Placental pericyte (primary cell): ENCODE measurements at places on chromosomes 4 and X. TPM values are rescaled to one million over a fixed set of nuclear protein-coding genes. Genes with fewer than 3 reads are reported as not detected.

The AMER1 gene
- total RNA-seq: 1.5 and 2.3 TPM in 2 replicates

The APOOL gene
- total RNA-seq: 8.5 and 10.7 TPM in 2 replicates

The HTN3 gene
- total RNA-seq: not detected in 2 replicates

The C4orf50 gene
- total RNA-seq: not detected in 2 replicates

The AGTR2 gene
- not detected in 2 replicates for total RNA-seq

The PTPN13 gene
- 46.8 and 59.6 TPM in 2 replicates for total RNA-seq

The LRPAP1 gene
- total RNA-seq: 64.6 and 136 TPM in 2 replicates

The MAGEA10 gene
- total RNA-seq: not detected in 2 replicates

The AFF2 gene
- 0.66 and 0.72 TPM in 2 replicates for total RNA-seq

The P2RY10 gene
- not detected in 2 replicates for total RNA-seq

The NEIL3 gene
- total RNA-seq: 2.6 and 14.6 TPM in 2 replicates

The VCX3A gene
- total RNA-seq: not detected in 2 replicates

The SLC4A4 gene
- 10.1 and 22.0 TPM in 2 replicates for total RNA-seq

The MTNR1A gene
- total RNA-seq: 0.14 TPM in 1 of 2 replicates, not detected in the other

The MYOZ2 gene
- total RNA-seq: 0.29 and 0.66 TPM in 2 replicates

The SUV39H1 gene
- 4.2 and 20.0 TPM in 2 replicates for total RNA-seq

The XG gene
- total RNA-seq: 0.57 and 0.88 TPM in 2 replicates

The KDM6A gene
- total RNA-seq: 24.2 and 30.2 TPM in 2 replicates

The SAGE1 gene
- total RNA-seq: not detected in 2 replicates

The TADA2B gene
- total RNA-seq: 15.2 and 16.2 TPM in 2 replicates

The ZNF157 gene
- total RNA-seq: under 0.01 TPM in 1 of 2 replicates, not detected in the other

The CPZ gene
- total RNA-seq: 1.6 and 50.3 TPM in 2 replicates

The SUPT20HL1 gene
- 0.14 TPM in 1 of 2 replicates, not detected in the other for total RNA-seq

The RS1 gene
- not detected in 2 replicates for total RNA-seq

The AVPR2 gene
- not detected in 2 replicates for total RNA-seq

The DRP2 gene
- total RNA-seq: 0.22 and 4.0 TPM in 2 replicates

The OTC gene
- total RNA-seq: not detected in 2 replicates

The TBC1D8B gene
- total RNA-seq: 7.7 and 10.6 TPM in 2 replicates

The ARSJ gene
- total RNA-seq: 23.9 and 72.7 TPM in 2 replicates

The ODAPH gene
- total RNA-seq: 0.29 TPM in 1 of 2 replicates, not detected in the other

The SLC16A2 gene
- 9.0 and 14.5 TPM in 2 replicates for total RNA-seq

The MAGEE2 gene
- total RNA-seq: not detected in 2 replicates

The PAGE5 gene
- total RNA-seq: not detected in 2 replicates

The LONRF3 gene
- 0.22 and 0.57 TPM in 2 replicates for total RNA-seq

The TCEAL6 gene
- total RNA-seq: not detected in 2 replicates
